ENCODE measurements at places on chromosomes 6 and 20.

- no peak for DNase-seq
These were observed 6.7 kb upstream of the ZFAND3 start for GRCh38 chr6:37812841-37813240.

DNA sequence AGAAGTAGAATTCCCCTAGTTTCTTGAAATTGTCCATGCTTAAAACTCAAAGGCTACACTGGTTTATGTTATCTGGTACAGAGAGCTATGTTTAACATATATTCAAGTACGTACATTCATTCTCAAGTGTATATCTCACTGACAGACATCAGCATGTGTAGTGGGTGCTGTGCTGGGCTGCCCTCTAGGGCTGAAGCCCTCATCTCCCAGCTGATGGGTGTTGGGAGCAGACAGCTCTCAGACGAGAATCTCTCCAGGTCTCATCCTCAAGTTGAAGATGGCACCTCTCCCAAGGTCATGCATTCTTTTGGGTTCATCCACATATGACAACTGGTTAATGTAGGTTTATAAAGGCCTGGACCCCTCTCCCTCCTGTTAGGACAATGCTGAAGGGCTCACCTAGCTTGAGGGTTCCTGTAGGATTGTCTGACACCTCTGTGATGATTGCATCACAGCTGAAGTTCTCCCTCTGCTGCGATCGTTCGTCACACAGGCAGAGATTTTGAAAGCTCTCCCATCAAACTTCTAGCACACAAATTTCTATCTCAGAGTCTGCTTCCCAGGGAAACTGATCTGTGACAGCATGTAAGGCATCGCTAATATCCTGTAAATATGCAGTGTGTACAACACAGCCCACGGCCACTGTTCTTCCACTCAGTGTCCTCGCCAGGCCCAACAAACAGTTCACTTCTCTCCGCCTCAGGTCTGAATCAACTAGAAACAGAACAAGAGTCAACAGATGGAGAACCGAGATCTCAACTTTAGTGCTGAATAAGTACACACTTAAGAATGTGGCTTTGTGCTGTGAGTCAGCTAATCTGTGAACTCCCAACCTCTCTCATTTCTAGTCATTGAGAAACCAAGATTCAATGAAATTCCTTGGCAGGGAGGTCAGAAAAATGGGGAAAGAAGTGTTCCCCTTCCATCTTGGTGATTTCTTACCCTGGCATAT, 43.2 kb downstream of the PREP start:
- DNase-seq, result no peak

DNA sequence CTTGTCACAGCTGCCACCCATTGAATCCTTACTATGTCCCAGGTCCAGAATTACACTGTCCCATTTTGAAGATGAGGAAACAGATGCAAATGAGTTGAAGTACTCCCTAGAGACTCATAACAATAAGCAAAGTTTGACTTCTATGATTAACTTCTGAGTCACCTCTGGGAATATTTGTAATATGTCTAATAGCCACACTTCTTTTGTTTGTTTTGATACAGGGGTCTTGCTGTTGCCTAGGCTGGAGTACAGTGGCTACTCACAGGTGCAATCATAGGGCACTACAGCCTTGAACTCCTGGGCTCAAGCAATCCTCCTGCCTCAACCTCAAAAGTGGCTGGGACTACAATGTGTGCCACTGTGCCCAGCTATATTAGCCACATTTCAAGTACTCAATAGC, 11.4 kb upstream of the SOX12 start:
- DNase-seq, result no peak

DNA sequence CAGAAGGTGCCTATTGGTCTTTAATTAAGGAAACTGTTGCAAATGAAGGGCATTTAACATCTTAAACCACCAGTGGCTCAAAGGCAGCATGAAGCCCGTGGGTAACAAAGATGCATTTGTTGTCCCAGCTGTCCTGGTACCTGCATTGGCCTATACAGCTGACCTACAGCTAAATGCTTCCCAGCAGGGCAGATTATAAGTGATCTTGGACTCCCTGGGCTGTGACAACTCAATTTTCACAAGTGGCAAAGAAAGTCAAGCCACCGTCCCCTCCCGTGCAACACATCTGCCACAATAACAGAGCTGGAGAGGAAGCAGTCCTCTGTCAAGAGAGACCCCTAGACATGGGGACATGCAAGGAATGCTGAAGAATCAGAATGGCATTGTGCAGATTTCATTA, 31.5 kb upstream of the EDN3 start:
- DNase-seq, result no peak

- no peak for DNase-seq
These were observed 165.4 kb downstream of the GRM4 start for GRCh38 chr6:33980176-33981175.

GRCh38 chr6:56752009-56752408, 109.3 kb upstream of the DST start:
- no peak for DNase-seq
